ENCODE measurements at places on chromosomes 7 and 10.
A peak's percentile ranks its signal among the peaks of the same experiment; 100 is the strongest.

- no peak for DNase-seq
Observed at GRCh38 chr10:30987463-30987862, 44.2 kb downstream of the ZNF438 start.

DNA sequence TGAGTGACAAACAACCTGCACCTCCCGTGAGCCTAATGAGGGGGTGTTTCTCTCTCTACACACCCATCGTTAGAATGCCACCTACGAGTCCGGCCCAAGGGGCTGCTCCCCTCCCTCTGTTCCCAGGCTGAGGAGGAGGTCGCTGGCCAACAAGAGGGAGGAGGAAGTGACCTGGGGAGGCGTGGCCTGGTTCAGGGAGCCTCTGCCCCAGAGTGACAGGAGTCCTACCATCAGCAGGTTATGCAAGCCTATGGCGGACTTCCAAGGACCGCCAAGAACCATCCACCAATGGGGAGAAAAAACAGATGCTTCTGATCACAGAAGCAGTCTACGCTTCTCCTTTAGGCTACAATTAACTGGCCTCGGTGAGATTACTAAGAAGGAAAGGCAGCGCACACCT is 12.3 kb upstream of the EGFR start:
- no peak for DNase-seq

DNA sequence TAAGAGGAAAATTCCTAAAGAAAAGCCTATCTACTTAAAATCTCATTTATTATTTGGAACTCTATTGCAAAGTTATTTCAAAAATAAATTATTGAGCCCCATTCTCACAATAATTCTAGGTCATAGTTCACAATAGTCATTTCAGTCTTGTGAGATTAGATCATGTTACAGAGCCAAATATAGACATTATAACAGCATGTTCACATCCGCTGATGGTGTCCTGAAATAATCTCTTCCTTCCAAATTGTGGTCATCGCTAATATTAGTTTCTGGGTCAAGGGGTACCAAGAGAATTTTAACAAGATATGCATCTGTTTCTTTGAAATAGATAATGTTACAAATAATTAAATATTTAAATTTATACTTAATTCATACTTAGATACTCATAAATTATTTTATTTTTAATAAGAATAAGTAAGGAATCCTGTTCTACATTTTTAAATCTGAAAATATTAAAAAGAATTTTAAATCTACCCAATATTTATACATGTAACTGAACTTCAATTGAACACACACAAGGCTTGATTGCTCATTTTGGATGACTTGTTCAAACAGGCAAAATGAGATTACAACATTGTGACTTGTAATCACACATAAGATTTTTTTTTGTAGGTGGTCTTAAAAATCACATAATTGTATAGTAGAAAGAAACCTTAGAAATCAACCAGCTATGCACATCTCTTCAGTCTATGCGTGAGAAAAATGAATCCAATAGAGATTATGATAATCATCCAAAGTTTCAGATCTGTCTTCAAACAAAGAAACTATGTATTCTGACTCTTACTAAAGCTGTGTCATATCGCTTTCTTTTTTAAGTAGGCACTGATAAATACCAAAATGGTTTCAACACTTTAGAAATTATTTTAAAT is 13.1 kb downstream of the GNAT3 start:
- no peak for DNase-seq

GRCh38 chr10:47024046-47024322 is 112.8 kb downstream of the PTPN20 start:
- no peak for DNase-seq

DNA sequence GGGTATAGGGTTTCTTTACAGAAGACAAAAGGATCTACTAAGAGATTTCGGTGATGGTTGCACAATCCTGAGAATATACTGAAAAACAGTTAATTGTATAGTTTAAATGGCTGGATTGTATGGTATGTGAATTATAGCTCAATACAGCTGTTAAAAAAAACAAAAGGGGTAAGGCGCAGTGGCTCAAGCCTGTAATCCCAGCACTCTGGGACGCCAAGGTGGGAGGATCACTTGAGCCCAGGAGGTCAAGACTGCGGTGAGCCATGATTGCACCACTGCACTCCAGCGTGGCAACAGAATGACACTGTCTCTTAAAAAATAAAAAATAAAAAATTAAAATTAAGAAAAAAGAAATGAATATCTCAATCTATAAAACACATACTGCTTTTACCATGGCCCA is 18.5 kb downstream of the ESYT2 start:
- DNase-seq, result no peak

GRCh38 chr7:134693256-134693655 is 46.6 kb downstream of the BPGM start:
- peak; percentile 95 for DNase-seq

DNA sequence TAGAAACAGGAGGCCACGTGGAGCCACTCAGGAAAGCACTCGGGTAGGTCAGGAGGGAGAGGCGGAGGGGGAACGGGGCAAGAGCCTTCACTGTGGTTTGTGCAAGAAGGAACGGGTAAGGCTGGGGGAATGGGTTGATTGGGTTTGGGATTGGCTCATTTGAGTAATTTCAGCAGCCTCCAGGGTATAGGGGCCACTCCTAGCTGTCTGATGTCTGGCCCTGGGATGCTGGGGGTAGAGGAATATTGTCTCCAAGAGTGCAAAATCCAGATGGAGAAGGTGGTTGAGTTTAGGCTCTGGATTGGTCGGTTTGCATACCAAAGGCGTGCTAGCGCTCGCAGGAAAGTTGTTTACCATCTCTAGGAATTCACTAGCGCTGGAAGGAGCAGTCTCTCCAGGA is 47.2 kb downstream of the MYL10 start:
- DNase-seq, result no peak

GRCh38 chr10:62764011-62764410 is 40.5 kb upstream of the ADO start:
- no peak for DNase-seq

DNA sequence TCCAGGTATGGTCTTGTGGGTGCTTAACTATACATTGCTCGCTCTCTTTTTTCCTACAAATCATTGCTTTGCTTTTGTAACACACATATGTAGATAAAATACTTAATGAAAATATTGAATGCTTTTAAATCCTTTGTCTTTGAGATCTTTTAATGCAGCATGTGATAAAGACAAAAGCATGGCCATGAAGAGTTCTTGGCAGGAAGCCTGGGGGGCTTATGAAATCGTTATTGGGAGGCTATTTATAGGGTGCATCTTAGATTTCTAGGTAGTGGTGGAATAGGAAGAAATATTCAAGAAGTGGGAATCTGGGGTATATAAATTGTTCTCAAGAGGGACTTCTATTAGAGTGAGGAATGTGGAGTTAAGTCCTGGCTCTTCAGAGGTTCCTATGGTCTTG is 21.9 kb downstream of the UBE2D1 start:
- DNase-seq, result peak; percentile 23

DNA sequence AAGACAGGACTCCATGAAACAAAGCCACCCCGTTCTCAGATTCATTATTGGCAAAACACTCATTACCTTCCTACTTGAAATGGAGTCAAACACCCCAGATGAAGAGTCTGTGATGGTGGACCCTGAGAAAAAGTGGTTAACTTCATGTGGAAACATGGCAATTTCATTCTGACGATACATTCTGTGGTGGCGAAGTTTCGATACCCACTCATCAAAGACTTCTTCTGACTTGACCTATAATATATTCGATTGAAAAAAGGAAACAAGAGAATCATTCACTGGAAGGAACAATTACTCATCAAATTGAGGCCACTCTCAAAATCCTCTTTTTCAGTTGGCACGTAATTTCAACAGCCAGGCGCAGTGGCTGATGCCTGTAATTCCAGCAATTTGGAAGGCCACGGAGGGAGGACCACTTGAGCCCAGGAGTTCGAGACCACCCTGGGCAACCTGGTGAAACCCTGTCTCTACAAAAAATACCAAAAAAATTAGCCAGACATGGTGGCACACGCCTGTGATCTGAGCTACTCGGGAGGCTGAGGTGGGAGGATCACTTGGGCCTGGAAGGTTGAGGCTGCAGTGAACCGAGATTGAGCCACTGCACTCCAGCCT is 108.8 kb upstream of the GSDME start:
- no peak for DNase-seq

GRCh38 chr10:80172896-80173295 is 32.4 kb downstream of the ANXA11 start:
- DNase-seq, result no peak

DNA sequence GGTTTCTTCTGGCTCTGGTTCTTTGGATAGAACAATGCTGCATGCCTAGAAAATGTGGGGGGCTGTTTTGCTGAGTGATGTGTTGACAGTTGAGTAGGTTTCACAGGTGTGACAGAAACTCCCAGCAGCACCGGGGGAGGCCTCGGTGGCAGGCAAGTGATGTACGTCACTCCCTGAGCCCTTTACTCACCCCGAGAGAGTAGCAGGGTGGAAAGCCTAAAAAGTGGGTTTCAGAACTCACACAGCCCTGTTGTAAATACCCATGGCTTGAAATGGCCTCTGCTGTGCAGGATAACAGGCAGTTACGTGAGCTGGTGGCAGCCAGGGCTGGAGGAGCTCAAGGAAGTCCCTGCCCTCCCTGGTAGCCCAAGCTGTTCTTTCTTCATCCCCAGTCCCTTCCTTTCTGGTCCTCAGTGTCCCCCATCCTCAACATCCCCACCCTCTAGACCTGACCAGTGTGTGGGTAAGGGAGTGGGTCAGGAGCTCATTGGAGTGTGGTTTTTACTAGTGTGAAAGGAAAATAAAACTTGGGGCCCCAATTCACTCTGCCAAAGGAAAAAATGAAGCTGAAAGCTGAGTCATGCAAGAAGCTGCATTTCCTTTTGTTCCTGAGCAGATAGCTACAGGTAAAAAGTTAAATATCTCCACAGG is 258.1 kb downstream of the STK31 start:
- no peak for DNase-seq

GRCh38 chr7:99806839-99807478 is 20.9 kb upstream of the CYP3A43 start:
- DNase-seq, result no peak

DNA sequence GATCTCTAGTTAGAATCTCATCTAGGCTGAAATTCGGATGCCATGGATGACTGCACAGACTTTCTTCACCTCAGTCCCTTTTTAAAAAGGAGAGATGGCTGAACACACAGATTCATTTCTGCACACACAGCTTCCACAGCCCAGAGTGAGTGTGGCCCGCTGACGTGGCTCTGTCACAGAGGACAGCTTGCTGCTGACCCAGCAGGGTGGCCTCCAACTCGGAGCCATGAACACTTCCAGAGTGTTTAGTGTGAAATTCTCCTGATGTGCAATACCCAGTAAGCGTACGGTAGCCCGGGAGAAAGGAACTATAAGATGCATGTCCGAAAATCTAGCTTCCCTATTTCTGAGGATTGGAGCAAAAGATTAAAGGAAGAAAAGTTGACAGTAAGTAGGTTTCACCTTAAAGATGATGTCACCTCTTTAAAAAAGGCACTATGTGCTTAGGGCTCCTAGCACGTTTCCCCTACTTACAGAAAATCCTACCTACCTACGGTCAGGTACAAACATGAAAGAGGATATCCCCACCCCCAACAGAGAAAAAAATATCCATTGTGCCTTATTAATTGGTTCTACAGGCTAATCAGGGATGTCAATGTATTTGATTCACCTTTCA is 162.2 kb downstream of the RAPGEF5 start:
- no peak for DNase-seq

- peak; percentile 72 for DNase-seq
Observed at GRCh38 chr10:61899997-61900828, 1.3 kb upstream of the ARID5B start.

DNA sequence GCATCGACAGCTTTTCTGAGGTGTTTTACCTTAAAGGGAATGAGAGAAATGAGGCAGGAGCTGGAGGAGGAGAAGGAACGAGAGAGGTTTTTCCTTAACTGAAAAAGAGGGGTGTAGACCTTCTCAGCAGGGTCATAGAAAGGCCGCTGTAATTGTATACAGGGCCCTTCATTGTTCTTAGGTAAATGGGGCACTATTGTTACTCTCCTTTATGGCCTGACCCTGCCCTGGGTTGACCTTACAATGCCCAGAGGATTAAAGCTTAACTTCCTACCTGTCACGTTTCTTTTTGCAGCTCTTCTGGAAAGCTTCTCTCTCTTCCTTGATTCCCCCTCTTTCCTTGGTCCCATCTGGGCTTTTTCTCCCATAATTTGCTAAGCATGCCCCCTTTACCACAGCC is 13.7 kb upstream of the PDLIM1 start:
- DNase-seq, result no peak

- no peak for DNase-seq
Observed at GRCh38 chr10:44995914-44996669, 4.6 kb upstream of the ZNF22 start.

DNA sequence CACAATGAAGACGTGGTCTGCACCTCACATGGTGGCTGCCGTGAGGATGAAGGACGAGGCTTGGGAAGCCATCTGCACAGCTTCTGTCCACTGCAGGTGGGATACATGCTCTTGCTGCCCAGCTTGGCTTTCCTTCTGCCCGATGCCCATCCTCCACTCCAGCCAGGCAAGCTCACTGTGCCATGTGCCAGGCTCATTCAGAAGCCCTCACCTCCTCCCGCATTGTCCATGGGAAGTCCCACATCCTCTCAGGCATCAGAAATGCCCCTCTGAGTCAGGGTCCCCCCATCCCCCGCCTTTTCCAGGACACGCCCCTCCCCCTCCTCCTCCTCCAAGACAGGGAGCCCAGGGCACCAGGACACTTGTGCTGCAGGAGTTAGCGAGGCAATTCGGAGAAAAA is 4.6 kb upstream of the NOM1 start:
- no peak for DNase-seq

DNA sequence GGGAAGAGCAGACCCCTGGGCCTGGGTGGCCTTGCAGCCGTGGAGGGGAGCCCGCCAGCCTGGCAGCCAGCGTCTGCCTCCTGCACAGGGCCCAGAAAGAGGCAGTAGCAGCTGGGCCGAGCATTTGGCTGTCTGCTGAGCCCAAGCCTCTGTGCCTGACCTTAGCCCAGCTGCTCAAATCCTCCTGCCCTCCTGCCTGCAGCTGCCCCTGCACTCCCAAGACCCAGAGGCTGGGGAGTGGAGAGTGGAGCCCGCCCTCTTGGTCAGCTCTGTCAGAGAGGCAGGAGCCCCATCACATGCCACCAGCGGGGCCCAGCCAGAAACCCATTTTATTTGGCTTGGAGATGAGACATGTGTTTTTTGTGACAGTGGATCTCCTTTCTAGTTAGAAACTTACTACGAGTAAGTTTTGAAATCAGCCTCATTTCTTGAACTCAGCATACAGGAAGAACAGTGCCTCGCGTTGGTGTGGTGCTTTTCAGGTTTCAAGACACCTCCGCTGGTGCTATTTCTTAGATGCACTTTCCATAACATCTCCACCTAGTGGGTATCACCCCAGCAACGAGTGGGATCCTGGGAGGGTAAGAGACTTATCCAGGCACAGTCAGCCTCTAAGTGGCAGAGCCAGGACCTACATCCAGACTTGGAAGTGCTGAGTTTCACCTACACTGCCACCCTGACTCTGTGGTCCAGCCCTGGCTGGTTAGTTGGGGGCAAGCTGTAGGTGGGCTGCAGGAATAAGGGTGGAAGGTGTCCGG is 477.1 kb downstream of the RPS24 start:
- DNase-seq, result no peak
